NCI-H1930 (cell line): ENCODE measurements at places on chromosomes 3 and 15.

- no peak for DNase-seq
These were observed 66.1 kb downstream of the GLB1 start for GRCh38 chr3:33030802-33031201.

DNA sequence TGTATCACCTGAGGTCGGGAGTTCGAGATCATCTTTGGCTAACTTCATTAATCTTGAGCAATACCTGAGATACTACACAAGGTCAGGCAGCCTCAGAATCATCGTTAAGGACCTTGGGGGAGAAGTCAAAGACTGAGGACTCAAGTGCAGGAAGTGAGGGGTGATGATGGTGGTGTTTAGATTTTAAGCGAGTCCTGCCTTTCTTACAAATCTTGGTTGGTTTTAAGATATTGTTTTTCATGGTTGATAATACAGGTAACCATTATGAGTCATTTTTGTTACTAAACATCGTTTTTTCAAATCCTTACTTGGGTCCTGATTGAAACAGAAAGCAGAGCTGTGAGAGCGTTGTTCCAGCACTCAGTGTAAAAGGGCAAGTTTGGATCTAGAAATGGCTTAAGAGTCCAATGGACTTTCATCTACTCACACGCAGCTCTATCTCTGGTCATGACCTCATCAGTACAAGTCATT lies 4.1 kb downstream of the RASGRP1 start:
- DNase-seq, result no peak

DNA sequence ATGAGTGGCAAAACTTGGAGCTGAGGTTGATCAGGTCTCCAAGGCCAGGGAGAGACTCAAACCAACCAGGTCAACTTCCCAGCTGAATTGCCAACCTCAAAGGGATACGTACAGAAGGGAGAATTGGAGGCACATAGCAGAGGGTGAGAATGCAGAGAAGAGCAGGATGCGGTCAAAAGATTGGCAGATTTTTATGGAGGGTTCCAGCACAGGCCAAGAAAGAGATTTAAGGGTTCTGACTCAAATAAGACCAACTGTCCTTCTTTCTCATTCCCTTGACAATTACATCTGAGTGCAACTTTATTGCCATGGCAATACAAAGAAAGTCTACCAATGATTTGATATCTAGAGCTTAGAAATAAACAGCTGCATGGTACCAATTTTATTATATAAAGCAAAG lies 33.2 kb downstream of the SCG5 start:
- DNase-seq, result no peak

DNA sequence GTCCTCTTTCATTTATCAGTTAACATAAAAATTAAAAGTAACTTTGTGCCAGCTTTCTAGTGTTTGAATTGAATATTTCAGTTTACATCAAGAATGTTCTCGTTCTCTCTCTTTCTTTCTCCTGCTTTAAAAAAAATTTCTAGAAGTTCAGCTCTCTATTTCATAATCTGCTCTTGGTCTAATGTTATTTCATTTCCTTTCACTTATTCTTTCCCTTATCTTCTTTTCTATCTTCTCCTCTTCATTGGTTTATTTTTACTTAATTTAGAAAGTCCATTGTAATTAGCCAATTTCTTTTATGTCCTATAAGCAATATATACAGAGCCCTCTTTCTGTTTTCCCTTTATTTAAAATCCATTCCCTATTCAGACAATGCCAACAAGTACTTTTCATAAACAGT lies 44.6 kb downstream of the CCDC54 start:
- DNase-seq, result no peak

DNA sequence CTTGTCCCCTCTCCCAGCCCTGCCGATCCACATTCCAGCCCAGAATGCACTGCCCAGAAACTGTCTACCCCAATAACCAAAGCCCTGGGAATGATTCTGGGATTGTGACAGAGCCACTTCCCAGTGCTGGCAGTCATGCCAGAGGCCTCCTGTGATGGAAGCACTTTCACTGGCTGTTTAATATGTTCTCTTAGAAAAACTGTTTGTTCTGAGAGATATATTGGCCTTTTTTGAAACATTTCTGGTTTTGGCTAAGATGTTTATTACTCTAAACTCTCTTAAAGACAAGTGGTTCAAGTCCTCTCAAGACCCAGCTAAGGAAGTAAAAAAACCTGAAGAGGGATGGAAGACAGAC lies 74.0 kb upstream of the HACD2 start:
- no peak for DNase-seq

DNA sequence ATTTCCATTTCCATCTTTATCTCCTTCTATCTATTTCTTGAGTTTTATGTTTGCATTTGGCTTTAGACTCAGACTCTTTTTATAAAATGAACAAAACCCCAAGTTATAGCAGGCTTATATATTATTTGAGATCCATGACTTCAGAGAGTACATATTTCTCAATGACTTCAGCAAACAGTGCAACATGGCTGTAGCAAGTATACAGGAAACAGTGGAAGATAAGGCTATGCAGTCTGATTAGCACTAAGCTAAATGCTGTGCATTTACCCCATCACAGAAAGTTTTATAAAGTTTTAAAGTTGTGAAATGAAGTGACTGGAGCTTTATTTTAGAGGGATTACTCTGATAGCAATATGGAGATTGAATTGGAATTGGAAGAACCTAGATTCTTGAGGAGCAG lies 463.5 kb upstream of the TGFBR2 start:
- DNase-seq, result no peak

GRCh38 chr3:38117748-38118420 lies 19.0 kb downstream of the ACAA1 start:
- no peak for DNase-seq

GRCh38 chr3:184320104-184320445 lies 5.7 kb downstream of the EIF4G1 start:
- no peak for DNase-seq

GRCh38 chr3:177211503-177212277 lies 14.4 kb upstream of the TBL1XR1 start:
- DNase-seq, result no peak

DNA sequence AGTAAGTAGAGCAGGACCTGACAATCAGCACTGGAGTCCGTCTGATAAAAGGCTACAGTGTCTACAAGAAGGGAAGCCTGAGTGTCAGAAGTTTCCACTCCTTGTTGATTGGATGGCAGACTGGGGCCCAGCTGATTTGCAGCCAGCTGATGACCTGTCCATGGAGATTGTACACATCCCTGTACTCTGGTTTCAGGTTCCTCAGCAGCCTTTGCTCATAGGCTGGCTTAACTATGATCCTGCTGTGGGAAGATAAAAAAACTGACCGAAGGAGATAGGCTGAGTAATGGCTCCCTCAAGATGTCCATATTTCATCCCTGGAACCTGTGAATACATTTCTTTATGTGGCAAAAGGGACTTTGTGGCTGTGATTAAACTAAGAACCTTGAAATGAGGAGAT lies 11.7 kb upstream of the LACTB start:
- no peak for DNase-seq

DNA sequence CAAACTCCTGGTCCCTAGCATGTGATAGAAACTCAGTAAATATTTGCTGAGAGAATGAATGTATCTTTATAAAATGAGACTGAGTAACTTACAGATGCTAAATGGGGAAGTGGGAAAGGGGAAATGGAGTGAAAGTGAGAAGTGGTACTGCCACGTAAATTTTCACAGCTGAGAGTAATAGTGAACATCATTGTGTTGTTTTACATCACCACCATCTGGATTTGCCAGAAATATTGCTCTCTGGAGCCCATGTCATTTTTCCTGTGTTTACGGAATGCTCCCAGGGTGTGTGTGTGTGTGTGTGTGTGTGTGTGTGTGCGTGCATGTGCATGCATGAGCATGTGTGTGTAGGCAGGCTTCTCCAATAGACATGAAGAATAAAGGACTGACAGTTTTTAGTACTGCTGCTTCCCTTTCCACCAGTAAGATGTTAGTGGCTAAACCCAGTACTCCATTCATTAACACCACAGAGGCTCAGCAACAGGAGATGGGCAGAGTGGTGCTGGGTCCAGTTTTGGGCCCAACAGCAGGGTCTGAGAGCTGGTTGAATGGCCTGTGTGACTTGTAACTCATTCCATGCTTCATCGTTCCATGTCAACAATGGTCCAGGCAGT lies 57.3 kb downstream of the DIPK2A start:
- DNase-seq, result no peak

- no peak for DNase-seq
These were observed 90.0 kb upstream of the SPATA12 start for GRCh38 chr3:56970461-56970879.

DNA sequence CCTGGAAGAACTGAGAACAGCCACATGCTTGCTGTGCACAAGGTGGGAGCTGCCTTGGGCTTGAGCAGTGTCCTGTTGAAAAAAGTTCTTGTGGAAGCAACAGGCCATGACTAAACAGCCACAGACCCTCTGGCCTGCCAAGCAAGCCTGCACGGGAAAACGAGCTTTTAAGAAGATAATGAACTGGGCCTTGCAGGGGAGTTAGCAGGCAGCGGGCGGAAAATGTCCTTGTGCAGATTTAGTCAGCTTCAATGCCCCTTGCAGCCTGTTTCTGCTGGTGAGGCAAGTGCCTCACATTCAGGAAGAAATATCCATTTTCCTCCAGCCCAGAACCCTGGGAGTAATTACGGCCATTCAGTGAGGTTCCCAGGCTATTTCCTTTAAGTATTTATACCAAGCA lies 126.2 kb upstream of the KLHL25 start:
- DNase-seq, result no peak

DNA sequence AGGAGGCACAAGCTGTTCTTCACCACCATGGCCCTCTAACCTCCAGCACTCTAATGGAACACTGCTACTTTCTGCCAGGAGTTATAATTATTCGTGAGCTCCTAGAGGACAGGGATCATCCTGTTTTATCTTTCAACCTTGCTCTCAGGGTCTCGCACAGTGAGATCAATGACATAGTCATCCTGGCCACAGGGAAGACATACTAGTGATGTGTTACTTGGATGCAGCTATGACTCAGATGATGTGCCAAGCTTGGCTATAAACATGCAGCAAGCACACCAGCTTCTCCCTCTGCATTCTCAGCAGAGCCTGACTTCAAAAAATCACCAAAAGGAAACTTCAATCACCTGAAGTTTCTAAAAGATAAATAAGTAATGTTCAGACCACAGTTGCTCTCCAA lies 203.8 kb upstream of the HES1 start:
- no peak for DNase-seq

- no peak for DNase-seq
These were observed 27.4 kb downstream of the GORASP1 start for GRCh38 chr3:39080026-39080425.

DNA sequence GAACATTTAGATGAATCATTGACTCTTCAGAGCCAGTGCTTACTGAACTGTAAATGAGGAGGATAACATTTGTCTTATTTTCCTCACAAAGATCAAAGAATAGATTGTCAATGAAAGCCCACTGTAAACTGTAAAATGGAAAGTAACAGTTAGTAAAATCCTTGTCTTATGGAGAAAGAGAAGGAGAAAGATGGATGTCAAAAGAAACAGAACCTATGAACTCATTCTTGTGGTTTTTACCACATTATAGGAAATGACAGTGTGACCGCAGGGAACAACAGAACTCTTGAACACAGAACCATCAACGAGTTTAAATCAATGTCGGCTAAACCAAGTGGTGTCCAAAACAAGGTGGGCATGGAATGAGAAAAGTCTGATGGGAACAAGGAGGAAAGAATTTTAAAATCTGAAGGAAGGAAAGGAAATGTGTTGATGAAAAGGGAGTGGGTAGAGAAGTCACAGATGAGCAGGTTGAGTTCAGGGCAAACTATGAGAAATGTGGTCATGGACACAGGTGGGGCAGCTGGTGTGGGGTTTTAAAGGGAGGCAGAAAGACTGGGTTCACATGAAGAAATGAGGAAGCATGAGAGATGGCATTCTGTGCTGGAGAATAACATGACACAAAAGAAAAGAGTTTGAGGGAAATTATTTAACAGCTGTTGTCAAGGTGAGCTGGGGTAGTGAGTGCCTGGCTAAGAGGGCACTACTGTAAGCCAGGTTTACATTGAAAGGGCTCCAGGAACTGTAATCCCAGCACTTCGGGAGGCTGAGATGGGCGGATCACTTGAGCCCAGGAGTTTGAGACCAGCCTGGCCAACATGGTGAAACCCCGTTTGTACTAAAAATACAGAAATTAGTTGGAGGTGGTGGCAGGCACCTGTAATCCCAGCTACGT lies 42.4 kb upstream of the ETV5 start:
- no peak for DNase-seq

DNA sequence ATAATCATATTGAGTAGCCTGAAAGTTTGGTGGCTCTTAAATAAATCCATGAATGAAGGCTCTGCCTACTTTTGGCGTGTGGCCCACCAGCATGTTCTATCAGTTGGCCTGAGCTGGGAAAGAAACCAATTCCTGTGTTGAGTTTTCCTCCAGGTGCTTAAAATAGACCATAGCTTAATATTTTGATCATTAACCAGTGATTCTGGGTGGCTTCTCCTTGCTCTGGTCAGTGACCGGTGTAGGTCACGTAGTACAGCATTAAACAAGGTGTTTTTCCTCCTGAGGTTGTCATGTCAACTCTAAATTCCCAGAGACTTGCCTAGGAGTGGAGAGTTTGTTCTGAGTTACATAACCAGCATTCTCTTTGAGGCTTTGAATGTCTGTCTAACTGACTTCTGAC lies 1.3 kb downstream of the HHLA2 start:
- no peak for DNase-seq

DNA sequence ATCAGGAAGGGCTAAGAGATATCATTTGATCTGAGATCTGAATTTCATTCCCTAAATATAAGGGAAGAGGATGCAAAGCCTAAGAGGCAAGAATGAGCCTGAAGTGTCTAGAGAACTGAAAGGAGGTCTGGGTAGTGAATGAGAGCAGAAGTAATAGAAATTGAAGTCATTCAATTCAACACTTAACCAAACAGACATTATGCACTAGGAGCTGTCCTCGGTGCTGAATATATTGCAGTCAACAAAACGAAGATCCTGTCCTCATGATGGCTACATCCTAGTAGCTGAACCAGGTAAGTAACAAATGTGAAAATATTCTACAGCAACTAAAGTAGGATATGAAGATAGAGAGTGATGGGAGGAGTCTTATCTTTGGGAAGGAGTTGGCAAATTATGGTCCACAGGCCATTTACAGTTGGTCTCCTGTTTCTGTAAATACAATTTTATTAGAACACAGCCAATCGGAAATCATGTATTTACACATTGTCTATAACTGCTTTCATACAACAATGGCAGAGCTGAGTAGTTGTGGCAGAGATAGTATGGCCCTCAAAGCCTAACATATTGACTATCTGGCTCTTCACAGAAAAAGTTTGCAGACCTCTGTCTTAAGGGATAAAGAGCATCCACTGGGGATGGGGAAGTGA lies 192.9 kb upstream of the CADPS start:
- DNase-seq, result peak; percentile 33

GRCh38 chr3:13023235-13023970 lies 49.8 kb downstream of the IQSEC1 start:
- no peak for DNase-seq

DNA sequence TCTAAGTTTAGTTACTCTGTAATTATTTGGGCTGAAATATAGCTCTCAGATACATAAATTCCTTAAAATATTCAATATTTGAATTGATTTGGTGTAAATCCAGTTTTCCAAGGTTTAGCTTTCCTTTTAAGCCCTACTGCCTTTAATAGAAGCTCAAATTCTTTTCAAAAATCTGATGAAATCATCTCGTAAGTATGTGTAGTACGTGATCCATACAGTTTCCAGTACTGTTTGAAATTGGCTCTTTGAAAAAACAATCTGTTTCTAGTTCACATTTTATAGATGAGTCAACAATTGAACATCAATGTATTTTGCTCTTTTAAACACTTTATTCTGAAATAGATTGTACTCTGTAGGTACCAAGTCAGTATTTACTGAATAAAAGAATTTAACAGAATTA lies 84.2 kb downstream of the LRRC49 start:
- no peak for DNase-seq
